ENCODE measurements at places on chromosomes 7 and 10.

- DNase-seq = no peak
Measured at GRCh38 chr7:10646194-10646593, 327.5 kb upstream of the PHF14 start.

- DNase-seq = no peak
Measured at GRCh38 chr7:91045606-91046005, 218.6 kb upstream of the FZD1 start.

DNA sequence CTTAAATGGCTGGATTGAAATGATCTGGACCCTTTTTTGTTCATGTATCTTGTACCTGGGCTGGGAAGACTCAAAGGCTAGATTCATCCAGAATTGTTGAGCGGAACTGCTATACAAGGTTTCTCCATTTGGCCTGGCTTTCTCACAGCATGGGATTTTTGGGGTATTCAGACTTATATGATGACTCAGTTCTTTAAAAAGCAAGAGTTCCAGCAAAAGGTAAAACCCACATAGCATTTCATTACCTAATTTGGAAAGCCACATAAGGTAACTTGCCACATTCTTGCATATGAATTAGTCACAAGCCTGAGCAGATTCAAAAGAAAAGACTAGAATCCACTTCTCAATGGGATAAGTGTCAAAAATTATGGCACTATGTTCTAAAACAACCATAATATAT is 137.4 kb downstream of the HGF start:
- no peak for DNase-seq

- DNase-seq = no peak
Measured at GRCh38 chr7:16779051-16779450, 25.5 kb downstream of the TSPAN13 start.

DNA sequence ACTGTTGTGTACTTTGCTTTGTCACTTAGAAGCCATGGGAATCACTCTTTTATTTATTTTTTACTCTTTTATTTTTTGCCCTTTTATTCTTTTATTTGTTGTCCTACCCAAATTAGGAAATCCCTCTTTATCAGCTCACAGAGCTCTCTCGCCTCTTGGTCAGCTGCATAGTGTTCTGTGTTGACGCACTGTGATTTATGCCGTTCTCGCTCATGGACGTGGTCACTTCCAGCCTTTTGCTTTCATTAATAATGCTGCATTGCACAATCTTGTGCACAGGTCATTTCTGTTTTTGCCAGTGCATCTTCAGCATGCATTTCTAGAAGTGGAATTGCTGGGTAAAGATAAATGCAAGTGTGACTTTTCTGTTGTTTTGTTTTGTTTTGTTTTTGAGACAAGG is 42.3 kb downstream of the FBH1 start:
- no peak for DNase-seq

DNA sequence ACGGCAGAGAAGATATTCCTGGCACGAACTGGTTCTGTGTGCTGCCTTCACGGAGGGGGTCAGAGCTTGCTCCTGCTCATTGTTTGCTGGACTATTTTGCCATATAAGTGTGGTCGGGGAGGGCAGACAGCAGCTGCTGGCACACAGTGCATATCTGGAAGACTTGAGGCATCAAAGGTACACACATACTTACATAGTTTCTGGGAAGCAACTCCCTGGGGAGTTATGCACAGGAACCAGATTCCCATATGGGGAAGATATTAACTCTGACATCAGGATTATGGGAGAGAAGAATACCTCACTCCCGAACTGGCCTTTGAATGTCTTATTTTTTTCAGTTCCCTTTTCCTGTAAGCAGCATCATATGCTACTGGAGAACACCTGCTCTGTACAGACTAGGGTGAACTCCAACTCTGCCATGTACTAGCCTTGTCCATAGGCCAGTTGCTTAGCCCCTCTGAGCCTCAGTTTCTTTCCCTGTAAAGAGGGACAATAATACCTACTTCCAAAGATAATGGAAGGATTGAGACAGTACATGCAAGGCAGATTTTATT is 41.5 kb downstream of the LGI1 start:
- no peak for DNase-seq

- no peak for DNase-seq
Measured at GRCh38 chr10:14125564-14125963, 205.2 kb downstream of the FRMD4A start.

DNA sequence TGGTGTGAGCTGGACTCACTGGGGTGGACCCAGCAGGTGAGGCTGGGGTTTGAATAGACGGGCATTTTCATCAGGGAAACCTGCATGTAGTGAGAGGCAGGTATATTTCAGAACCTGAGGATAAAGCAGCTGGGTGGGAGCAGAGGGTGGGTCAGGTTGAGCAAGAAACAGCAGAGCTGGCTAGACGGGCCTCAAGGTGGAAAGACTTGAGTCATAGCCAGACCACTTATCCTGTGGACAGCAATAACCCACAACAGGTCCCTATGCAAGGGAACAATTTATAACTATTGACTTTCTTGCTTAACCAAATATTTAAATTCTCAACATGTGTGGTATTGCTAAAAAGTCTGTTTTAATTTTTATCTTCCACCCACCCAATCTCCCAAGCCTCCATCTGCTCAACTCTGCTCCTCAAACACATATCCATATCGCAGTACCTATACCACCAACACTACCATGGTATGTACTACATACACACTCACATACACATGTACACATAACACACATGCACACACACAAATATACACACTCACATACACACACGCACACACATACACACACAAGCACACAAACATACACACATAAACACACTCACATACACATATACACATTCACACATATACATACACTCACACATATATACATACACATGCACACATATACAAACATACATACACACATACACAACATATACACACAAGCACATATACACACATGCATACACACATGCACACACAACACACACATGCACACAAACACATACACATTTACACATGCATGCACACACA is 129.0 kb upstream of the C7orf33 start:
- no peak for DNase-seq

GRCh38 chr7:128790315-128791041 is 1.3 kb upstream of the CCDC136 start:
- DNase-seq = no peak

- DNase-seq = no peak
Measured at GRCh38 chr10:35006836-35007235, 83.3 kb downstream of the CUL2 start.

GRCh38 chr7:422191-422885 is 97.3 kb downstream of the PDGFA start:
- DNase-seq = no peak

- no peak for DNase-seq
Measured at GRCh38 chr7:123327661-123328060, 127.9 kb upstream of the SLC13A1 start.

DNA sequence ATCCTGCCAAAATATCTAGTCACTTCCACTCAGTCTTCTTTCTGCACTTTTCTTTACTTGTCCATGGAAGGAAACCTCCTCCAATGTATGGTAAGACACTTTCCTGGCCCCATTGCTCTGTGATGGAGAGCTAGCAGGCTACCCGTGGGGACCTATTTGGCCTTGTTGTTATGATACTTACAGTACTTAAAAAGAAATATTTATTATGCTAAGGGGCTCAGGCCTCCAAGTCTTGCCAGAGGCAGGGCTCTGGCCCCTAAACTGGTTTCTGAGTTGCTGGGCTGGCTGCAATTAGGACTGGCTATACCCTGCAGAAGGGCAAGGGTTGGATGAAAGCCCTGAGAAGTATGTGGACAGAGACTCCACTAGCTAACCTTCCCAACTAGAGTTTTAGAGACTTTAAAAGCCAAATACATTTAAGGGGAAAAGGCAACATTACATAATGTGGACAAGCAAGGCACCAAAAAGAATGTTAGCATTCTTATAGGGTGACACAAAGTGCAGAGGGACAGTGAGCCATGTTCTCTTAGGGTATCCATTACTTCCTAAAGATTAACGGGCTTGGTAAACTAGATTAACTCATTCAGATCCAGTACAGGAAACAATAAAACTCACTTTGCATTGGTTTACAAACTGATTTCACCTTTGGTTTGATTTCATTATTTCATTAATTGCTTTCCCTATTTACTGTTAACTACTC is 84.9 kb upstream of the INHBA start:
- DNase-seq = no peak

DNA sequence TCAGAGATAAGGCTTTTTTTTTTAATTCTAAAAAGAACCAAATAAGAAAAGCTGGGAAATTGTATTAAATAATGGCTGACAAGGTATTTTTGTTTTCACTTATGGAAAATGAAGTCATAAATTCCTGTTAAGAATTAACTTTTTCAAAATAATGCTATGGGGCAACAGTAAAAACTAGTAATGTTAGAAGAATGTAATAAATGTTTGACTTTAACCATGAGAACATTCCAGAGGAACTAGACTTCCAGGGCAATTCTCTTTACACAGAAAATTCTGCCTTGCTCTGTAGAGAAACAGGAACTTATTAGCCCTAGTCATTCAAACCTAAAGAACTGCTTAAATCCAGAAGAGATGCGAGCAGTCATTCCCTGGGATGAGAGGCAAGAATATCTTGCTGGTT is 571.1 kb downstream of the IPMK start:
- DNase-seq = no peak

DNA sequence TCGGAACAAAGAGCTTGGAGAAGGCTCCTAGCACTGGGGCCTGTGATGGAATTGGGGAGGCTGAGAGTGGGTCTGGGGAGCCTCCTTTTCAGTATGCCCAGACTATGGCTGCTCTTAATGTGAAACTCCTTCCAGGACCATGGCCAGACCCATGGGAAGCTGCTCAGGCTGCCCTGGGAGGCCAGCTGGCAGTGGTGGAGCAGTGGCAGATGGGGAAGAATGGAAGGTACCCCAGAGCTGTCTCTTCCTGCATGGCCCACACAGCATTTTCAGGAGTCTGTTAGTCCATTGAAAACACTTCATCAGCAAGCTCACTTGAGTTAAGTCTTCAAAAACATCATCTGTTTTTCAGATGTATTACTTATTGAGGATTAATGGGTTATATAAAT is 18.5 kb downstream of the NACAD start:
- no peak for DNase-seq

- DNase-seq = no peak
Measured at GRCh38 chr10:125605167-125605566, 77.8 kb downstream of the TEX36 start.

DNA sequence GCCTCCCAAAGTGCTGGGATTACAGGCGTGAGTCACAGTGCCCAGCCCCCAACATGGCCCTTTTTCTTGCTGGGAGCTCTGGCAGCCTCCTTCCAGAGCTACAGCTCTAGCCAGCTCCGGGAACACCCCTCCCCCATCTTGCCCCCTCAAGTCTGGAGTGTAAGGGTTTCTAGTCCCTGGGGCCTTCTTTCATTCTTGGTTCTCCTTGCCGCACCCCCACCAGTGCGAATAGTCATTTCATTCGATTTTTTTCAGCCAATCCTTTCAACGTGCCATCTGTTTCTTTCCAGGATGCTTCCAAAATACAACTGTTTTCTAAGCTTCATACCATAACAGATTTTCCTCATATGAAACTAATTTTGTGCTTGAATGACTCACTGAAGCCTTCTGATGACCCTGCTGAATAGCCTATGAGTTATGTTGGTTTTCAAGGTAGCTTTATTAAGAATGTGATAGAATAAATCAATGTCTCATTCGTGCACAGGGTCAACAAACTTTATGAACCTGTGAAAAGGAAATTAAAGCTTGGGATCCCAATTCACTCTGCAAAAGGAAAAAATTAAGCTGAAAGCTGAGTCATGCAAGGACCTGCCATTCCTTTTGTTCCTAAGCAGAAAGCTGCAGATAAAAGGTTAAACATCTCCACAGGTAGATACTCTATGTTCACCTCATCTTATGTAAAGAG is 38.6 kb downstream of the CDC14C start:
- no peak for DNase-seq

DNA sequence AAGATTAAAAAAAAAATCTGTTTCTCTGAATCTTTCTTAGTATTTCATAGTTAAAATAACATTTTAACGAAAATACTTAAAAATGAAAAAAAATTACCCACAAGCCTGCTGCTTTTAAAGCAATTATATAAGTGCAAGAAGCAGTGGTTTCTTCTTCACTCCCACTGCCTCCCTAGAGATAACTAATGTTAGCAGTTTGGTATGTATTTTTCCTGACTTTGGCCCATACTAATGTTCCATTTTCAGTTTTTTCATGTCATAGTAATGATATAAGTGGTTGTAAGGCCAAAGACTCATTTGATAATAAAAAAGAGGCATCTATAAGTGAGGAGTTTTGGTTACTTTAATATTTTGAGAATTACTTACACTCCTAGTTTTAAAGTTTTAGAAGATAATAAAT is 24.3 kb upstream of the LAMB1 start:
- no peak for DNase-seq

DNA sequence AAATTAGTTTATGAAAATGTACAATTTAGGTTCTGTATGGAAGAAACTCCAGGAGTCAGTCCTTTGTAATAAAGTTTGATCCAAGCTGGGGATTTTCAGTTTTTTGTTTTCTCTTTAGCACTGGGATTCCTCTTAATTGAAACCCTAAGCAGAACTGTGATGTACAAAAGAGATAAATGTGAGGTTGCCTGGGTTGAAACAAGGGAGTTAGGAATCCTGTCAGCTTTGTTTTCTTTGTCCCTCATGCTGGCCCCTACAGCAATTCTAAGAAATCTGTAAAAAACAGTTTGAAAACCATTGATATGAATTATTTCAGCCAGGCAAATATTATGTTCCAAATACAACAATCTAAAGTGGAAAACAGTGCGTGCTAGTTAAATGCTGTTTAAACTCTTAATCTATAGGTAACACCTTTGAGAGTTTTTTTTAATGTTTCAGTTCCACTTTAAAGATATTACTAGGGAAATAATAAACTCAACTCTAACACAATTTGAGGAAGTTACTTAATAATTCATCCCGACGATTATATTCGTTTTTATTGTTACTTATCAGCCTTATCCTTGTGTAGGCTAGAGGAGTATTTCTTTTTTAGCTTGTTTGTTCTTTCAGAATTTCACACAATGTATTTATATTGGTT is 65.3 kb downstream of the SGCE start:
- DNase-seq = no peak

GRCh38 chr7:138776166-138776833 is 21.5 kb upstream of the TMEM213 start:
- no peak for DNase-seq

GRCh38 chr7:15313361-15313760 is 248.5 kb downstream of the AGMO start:
- DNase-seq = no peak

GRCh38 chr7:130476297-130477150 is 15.4 kb upstream of the MEST start:
- DNase-seq = no peak

- DNase-seq = no peak
Measured at GRCh38 chr7:25780904-25781303, 371.1 kb upstream of the NFE2L3 start.

GRCh38 chr7:143405173-143406001 is 3.3 kb downstream of the EPHA1 start:
- DNase-seq = no peak

DNA sequence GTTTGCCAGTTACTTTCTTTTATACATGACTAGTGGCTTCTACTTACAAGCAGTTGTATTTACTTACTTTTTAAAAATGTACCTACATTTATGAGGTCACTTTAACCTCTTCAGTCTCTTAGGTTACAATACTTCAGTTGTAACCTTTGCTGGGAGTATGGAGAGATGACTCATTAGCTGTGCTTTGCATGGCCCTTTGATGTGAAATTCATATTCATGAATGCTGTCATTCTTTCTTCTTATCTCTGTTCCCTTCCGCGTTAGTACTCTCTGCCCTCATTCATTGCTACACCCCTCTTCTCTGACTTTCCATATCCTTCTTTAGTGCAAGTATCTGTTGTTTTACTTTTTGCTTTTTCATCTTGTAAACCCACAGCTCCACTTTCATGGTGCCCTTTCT is 164.3 kb downstream of the BMPER start:
- no peak for DNase-seq

- no peak for DNase-seq
Measured at GRCh38 chr10:71812913-71813590, 38.0 kb downstream of the PSAP start.
